ENCODE measurements at places on chromosomes 1 and 21.

DNA sequence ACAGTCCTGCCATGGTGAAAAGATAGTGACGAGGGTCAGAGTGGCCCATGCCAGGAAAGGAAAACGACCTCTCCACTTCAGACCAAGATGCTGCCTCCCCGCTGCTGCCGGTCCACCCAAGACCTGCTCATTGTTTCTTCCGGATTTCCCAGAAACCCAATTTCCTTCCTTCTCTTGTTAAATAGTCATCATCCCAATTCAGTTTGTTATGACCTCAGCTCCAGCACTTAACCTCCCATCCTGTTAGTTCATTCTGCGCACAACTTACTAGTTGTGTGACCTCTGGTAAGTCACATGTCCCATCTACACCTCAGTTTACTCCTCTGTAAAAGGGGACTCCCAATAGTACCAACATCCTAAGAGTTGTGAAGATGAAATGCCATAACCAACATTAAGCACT lies 29.9 kb upstream of the PPP1R15B start:
- DNase-seq: no peak

GRCh38 chr1:46942086-46942485 lies 810 bp upstream of the CYP4A11 start:
- DNase-seq: no peak

- DNase-seq: no peak
Observed at GRCh38 chr1:55040083-55040932, 960 bp downstream of the PCSK9 start.

DNA sequence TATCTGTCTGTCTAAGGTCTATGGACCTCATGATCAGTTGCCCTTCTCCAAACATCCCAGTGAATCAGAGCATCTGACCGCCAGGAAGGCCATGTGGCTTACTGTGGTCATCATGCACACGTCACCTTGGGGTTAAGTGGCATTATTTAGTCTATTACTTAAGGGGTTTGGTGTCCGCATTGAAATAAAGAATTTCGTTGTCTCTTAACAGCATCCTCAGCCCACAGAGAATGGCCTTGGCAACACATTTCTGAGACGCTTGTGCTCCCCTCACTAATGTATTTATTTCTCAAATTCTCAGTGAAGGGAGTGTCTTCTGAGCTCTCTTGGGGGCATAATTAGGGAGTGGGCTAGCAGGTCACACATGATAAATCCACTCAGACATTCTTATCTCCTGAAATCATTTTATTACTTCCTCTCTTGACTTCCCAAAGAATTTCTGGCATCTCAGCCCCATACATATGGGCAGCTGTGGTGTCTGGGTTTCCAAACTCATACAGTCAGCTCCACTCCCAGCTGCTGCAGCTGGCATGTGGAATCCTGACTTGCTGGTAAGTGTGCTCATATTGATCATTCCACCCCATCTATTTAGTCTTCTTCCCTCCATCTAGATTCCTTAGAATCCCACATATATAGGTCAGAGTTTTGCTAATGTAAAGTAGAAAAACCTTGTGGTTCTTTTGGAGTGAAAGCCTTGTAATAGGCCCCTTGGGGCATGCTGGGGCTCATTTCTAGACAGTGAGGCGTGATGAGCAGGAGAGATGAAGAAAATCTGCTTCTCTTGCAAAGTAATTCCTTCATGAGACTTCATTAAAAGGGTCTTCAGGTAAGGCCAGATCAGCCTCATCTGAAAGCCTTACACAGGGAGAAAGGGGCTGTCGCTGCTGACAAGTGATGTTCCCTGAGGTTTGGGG lies 110.5 kb downstream of the HHAT start:
- DNase-seq: no peak

DNA sequence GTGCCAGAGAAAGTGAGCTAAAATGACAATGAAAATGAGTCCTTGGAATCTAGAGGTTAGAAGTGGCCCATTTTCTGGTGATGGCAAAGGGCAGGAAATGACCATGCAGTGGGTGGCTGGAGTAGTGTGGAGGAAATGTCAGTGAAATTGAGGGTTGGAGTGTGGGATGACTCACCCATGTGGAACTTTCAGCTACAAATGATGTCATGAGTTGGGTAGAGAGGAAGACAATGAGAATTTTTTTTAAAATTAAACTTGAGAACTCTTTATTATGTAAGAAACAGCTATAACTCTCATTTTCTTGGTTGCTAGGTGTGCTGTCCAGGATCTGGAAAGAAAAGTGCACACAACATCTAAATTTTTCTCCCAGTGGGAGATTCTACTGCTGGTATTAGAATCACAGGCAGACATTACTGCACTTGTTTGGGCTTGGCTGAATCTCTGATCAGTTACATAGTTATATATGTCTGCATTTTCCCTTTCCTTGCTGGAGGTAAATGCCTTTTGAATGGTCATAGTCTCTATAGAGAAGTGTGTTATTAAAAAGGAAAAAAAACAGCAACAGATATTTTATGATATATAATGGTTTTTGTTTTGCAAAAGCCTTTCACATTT lies 56.8 kb upstream of the GNG12 start:
- DNase-seq: no peak

GRCh38 chr1:172430128-172430454 lies 9.6 kb downstream of the C1orf105 start:
- no peak for DNase-seq

- no peak for DNase-seq
Observed at GRCh38 chr1:188594542-188595235, 1765.9 kb downstream of the PLA2G4A start.

DNA sequence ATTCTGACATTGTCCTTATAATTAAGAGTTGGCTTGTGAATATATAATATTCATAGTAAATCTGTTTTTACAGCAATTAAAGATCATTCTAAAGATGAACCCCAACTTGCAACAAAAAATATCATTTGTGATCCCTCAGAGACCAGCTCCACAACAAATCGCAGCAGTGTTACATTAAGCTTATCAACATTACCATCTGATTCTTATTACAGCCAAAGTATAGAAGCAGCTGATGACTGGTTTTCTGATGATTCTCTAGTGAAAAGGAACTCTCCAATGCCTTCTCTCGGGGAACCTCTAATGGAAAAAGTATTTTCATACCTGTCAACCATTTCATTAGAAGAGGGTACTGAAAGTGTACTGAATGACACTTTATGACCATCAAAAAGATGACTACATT lies 45.4 kb downstream of the C1orf185 start:
- no peak for DNase-seq

DNA sequence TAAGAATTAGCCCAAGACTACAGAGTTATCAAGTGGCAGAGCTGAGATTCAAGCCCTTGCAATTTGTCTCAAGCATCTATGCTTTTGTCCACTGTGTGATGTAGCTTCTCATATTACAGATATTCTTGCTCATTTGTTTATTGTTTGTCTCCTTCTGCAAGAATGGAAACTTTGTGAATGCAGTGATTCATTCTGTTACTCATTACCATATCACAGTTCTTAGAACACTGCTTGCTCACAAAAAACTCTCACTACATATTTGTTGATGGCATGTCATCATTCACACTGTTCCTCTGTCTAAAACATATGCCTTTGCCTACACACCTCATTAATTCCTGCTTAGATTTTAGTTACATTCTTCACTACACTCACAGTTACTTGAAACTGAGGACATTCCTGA lies 1198.9 kb downstream of the PLA2G4A start:
- DNase-seq: no peak

GRCh38 chr1:3211582-3212375 lies 142.8 kb downstream of the PRDM16 start:
- DNase-seq: no peak

- DNase-seq: no peak
Observed at GRCh38 chr1:162702628-162703027, 70.4 kb downstream of the DDR2 start.

DNA sequence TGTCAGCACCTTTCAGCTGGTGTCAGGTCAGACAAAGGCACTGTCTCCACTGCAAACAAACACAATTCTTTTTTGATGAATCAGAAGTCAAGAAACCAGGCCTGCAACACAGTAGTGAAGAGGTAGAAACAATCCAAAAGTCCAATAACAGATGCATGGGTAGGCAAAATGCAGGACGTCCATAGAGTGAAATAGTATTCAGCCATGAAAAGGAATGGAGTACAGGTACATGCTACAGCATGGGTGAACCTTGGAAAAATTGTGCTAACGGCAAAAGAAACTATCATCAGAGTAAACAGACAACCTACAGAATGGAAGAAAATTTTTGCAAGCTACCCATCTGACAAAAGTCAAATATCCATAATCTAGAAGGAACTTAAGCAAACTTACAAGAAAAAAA lies 26.2 kb upstream of the ZBTB21 start:
- no peak for DNase-seq

DNA sequence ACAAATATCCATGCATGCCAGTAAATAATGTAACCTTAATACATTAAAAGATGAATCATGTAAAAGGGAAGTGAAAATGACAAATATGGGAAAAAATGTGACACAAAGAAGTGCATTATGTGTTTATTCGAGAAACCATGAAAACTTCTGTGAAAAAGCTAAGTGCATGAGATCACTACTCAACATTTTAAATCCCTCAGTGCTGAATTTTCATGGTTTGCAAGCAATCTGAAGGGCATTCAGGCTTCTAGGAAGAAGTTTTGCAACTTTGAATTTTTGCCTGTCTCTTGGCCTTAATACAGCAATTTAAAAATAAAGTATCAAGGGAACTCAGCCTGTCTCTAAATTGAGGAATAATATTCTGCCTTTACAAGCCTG lies 78.2 kb downstream of the MAP3K7CL start:
- DNase-seq: no peak

DNA sequence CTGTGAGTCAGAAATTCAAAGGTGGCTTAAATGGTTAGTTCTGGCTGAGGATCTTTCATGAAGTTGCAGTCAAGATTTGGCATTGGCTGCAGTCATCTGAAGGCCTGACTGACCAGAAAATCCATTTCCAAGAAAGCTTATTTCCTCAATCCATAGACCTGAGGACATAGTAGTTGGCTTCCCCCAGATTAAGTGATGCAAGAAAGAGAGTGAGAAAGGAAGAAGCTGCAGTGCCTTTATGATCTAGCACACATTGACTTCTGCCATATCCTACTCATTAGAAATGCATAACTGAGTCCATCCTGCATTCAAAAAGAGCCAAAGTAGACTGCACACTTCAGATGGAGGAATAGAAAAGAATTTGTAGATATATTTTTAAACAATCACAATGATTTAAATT lies 222.6 kb downstream of the COL24A1 start:
- DNase-seq: no peak

- DNase-seq: peak; percentile 21
Observed at GRCh38 chr1:10513199-10513598, 38.4 kb downstream of the PEX14 start.

DNA sequence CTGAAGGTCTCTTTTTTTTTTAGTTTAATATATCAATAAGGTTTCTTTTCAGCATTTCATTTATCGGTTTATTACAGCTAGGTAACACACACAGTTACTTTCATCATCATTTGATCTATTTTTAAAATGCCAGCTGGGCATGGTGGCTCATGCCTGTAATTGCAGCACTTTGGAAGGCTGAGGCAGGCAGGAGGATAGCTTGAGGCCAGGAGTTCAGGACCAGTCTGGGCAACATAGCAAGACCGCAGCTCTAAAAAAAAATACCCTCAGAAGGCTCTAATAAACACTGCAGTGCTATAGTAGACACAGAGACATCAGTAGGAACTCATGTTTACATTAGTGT lies 48.5 kb upstream of the VAMP3 start:
- DNase-seq: no peak

DNA sequence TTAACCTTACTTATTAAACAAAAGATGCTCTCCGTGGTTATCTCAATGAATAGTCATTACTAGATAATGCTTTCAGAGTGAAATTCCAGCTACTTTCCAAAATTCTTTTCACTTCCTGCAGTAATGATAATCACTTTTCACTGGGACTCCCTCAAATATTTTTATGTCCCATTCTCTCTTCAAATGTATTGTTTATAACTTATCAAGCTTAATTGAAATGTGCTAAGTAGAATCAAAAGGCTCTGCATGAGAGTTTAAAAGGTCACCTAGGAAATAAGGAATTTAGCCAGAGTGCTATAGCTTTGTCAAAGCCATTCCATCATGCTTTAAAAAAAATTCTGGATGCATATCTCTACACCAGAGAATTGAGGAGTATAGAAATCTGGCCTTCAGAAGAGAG lies 106.4 kb downstream of the ODF2L start:
- DNase-seq: no peak

- no peak for DNase-seq
Observed at GRCh38 chr21:37582590-37582989, 216.0 kb downstream of the DYRK1A start.

- DNase-seq: no peak
Observed at GRCh38 chr1:223217781-223218180, 74.7 kb upstream of the TLR5 start.

DNA sequence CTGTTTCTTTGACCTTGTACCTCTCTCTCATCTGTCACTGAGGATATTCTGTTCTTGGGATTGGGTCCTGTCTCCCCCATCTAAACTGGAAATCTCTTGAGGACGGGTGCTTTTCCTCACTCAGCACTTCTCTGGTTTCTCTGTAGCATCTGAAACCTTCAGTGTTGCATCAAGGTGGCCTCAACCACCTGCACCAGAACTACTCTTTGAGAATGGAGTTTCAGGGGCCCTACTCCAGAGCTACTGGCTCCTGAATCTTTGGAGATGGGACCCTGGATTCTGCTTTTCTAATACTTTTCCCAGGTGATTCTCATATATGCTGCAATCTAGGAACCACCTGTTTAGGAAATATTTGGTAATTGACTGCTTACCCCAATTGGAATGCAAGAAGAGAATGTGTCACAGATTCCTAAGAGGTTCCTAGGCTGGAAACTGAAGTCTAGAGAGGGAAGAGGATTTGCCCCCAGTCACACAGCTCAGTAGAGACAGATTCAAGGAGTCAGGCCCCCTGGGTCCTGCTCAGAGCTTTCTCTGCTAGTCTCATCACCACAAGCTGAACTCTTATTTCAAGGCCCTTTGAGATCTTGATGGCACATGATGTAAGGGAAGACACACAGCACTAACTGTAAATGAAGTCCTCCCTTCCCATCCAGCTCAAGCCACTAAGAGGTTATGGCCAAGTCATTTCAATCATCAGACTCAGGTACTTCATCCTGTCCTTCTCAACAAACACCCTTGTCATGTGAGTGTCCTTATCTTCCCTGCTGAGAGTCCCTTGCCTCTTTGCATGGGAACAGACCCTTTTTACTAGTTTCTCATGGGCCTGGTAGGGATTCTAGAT lies 48.7 kb downstream of the EIF2D start:
- no peak for DNase-seq

DNA sequence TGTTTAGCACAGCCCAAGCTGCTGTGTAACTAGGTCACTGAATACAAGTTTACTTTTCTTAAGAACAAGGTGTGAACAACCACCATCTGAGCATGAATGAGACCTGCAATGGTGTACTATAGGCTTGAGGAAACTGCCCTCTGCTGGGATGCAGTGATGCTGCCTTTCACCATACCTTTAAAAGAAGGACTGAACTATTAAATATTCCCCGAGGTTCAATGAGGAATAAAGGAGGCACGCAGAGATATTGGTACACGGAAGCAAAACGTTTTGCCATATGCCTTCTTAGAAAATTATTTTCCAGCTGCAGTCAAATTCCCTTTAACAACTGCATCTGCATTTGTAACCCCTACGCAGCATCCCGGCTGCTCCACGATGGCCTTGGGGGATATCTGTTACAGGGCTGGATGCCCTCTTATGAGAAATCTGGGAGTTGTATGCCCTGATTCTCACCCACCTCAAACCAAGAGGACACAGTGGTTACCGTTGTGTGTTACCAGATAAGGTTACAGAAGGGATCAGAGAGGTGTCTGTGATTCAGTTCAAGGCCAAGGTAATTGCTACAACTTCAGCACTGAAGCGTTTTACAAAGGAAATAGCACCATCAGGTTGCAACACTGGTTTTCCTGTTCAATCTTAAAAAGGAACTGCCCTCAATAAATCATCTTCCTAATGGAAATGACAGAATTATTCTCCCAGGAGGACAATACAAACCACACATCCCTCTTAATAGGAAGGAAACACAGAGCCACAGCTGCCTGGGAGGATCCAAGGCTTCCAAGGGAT lies 470.5 kb downstream of the LTN1 start:
- DNase-seq: no peak

All from stimulated activated CD8-positive, alpha-beta memory T cell treated with anti-CD3 and anti-CD28 coated beads, Interleukin-15, amount 100 ng/mL, for 48 hours (primary cell).